ENCODE measurements at places on chromosomes 3 and 15.

DNA sequence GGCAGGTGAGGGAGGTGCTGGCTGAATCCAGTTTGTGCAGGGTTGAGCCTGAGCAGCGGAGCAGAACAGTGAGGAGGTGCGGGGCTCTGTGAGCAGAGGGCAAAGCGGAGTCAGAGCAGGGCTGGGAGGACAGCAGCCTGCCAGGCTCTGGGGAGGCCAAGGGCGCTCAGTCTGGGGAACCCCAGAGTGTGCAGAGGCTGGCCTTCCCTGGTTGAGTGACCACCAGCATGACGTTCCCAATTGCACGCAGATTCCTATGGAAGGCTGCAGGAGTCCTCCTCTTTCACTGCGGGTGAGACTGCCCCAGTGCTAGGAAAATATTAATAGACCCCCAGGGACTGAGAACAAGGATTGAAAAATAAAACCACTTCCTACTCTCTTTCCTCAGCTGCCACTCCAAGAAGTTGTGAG, 13.2 kb downstream of the MRAS start:
- no peak for DNase-seq

DNA sequence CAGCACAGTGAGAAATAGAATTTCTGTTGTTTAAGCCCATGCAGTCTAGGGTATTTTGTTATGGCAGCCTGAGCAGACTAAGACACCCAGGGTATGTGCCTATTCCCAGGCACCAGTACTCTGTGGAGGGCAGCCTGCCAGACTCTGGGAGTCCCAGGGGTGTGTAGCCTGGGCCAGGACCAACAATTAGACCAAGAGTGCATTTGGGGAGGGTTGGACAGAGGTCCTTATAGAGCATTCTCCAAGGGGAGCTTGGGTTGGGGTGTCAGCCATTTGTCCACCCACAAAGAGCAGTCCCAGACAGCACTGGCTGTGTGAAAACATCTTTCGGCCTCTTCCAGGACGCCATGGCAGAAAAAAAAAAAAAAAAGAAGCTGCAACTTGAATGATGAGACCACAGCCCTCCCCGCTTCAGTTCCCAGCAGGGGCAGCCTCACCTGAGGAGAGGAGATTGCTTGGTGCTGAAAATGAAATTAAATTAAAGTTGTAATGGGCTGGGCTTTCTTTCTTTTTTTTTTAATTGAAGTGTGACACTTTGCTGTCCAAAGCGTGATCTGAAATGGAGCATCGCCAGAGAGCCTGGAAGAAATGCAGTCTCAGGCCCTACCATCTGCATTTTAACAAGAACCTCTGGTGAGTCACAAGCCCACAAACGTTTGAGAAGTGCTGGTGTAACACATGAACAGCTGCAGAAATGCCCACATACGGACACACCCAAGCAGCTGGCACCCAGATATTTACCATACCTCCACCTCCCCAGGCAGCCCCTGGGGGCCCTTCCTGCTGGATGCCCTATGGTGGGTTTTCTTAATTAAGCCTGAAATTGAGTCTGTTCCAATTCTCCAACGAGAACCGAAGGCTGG, 21.3 kb upstream of the CAV3 start:
- DNase-seq = no peak

DNA sequence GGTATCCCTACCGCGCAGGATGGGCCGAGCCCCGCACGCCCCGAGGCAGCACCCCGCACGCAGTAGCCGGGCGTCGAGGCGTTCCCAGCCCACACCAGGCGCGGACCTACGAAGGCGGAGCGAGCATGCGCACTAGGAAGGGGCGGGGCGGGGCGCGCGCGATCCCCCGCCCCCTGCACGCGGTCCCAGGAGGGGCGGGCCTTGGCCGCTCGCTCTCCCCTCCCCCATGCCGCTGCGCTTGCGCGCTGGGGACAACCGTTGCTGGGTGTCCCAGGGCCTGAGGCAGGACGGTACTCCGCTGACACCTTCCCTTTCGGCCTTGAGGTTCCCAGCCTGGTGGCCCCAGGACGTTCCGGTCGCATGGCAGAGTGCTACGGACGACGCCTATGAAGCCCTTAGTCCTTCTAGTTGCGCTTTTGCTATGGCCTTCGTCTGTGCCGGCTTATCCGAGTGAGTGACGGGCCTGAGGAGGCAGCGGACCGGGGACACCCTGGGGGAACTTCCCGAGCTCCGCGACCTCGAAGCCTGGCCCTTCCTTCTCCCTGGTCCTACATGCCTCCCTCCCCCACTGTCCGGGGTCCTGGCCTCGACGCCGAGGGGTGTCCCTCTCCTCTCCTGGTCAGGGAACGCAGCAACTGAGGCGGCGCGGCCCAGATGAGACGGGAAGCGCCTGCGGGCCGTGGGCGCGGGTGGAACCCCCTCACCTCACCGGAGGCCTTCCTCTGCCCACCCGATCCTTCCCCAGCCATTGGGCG, at the start of gene SPESP1:
Gene SPESP1 (plus strand): TSS at position 258 of the 755 bp plus-strand sequence. CDS start 129 bp downstream, at position 387.
- DNase-seq = peak; percentile 27

DNA sequence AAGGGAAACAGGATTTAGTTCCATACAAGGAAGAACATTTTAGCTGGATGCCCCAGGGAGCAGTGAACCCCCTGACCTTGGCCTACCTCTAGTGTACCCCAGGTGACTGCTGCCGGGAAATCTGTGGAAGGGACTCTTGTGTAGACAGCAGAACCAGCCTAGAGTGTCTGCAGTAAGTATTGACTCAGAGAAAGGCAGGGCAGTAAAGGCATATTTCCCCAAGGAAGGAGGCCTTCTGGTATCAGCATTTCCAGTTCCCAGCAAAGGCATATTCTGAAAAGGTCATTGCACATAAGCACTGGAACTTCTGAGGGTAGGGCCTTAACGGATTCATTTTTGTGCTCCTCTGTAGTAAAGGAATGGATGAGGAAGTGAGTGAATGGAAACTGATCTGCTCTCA, 246.2 kb downstream of the FAM43A start:
- no peak for DNase-seq

DNA sequence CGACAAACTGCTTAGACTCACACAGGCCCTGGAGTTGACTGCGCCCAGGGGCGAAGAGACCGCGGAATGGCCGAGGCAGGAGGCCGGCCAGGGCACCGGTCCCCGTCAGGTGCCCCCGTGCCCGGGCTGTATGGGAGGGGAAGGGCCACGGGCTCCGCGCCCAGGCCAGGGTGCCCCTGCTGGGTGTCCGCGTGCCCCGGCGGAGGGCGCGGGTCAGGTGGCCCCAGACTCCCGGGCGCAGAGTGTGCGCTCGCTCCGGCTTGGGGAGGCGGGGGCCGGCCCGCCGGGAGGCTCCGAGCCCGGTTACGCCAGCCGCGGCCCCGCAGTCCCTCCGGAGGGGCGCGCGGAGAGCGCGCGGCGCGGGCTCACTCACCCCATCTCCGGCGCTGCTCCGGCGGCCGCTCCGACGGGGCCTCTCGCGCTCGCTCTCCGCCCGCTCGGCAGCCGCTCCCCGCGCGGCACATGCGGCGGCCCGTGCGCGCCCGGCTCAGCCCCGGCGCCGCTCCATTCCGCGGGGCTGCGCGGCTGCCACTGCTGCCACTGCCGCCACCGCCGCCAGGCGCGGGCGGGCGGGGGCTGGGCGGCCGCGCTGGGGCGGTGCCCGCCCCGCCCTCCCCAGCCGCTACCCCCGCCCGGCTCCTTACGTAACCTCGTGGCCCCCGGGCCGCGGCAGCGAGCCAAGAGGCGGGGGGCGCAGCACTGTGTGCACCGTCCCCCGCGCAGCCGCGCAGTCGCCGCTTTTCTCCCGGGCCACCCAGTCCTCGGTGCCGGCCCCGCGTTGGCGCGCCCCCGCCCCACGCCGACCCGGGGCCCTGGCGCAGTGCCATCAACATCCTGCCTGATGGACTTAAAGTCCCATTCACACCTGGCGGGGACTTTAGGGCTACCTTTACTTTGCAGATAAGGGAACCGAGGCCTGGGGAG, at the start of gene HOMER2:
Gene HOMER2 (minus strand): TSS at position 563 of the 924 bp plus-strand sequence. CDS start 185 bp downstream, at position 378.
- no peak for DNase-seq

GRCh38 chr3:83738202-83738601, 1220.6 kb upstream of the CADM2 start:
- DNase-seq = no peak

DNA sequence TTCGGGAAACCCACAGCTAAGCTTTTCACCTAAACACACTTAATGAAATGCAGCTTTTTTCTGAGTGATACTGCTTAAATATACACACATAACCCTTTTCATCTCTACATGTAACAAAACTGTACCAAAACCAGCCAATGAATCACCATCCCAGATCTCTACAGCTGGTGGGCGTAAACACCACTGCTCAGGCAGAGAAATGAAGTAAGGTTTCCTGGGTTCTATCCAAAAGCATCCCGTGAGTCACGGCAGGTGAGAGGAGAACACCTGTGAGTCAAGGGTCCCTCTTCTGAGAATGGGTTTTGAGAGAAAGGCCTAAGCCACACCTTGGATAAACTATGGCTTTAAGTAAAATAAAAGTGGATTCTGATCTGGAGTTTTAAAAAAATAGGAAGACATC, 2.6 kb downstream of the CLDN1 start:
- peak; percentile 31 for DNase-seq

DNA sequence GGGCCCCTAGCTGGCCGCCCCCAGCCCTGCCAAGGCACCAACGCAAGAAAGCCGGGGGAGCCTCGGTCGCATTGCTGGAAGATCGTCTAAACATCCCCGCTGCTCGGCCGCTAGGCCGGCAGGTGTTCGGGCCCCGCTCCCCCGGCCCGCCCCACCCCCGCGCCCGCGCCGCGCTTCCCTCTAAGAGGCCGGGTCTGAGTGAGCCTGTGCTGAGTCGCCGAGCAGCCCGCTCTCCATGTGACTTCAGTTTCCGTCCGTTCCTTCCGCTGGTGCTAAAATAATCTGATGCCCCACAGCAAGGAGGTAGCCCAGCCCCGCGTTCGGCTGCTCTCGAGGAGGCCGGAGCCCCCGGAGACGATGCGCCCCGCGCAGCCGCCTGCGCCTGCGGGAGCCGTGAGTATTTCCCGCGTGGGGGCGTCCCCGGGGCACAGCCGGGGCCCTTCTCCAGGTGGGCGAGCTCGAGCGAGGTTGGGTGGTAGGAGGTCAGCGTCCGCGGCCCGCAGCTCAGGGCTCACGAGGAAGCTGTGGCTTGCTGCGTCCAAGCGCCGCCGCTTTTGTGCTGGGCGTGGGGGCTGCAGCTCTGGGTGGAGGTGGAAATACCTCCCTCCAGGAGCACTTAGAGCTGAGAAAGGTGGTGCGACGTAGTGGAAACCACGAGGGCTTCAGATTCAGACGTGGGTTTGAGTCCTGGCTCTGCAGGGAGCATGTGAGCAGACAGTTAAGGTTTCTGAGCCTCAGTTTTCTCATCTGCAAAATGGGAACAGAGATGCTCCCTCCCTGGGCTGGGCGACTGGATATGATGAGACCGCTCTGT, at the start of gene NRROS:
Gene NRROS (plus strand): TSS at position 212 of the 814 bp plus-strand sequence. CDS start 14,846 bp downstream, outside the sequence.
- no peak for DNase-seq

DNA sequence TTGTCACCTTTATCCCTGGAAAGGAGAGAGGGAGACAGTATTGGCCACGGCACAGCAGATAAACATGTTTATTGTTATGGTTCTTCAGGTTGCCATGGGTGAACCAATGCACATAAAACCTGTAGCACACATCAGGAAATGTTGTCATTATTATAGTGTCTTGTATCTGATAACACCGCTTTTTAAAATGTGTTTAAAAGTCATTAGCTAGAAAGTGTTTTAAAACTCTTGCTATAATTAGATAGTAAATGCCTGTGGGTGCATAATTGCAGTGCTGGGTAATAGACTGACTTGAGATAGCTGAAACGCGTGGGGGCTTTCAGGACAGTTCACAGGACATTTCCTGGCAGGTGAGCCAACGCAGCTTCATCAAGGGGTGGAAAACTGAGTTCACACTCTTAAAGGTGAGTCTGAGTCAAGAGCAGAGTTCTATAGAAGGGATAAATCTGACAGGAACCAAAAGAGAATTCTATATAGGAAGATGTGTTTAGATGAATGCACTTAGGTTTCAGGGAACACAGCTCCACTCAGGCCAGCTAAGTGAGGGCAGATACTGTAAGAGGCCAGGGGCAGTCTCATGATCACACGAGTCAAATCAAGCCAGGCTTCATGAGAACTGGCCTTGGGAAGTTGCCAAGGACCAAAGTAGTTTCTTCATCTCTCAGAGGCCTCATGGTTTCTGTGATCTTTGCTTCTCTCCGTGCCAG, 35.6 kb upstream of the PPP4R2 start:
- no peak for DNase-seq

GRCh38 chr3:140580746-140581145, 97.1 kb upstream of the TRIM42 start:
- no peak for DNase-seq

- DNase-seq = no peak
Observed at GRCh38 chr15:50138391-50138790, 19.4 kb upstream of the ATP8B4 start.

GRCh38 chr15:88378188-88378637, 89.0 kb downstream of the MRPL46 start:
- no peak for DNase-seq

DNA sequence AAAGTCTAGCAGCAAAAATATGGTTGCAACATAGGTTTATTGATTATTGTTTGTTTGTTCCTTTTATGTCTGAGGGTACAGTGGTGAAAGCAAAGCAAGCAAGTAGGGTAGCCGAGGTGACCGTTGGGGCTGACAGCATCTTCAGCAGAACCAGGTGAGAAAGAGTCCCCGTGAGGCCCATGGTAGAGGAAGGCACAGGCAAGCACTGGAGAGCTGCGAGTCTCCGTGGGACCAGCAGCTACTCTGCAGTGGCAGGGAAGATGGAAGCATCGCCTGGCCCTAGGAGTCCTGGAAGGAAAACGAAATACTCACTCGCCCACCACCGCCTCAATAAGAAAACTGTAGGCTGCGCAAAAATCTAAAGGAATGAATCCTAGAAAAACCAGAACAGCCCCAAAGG, 25.3 kb upstream of the GABRA5 start:
- no peak for DNase-seq

DNA sequence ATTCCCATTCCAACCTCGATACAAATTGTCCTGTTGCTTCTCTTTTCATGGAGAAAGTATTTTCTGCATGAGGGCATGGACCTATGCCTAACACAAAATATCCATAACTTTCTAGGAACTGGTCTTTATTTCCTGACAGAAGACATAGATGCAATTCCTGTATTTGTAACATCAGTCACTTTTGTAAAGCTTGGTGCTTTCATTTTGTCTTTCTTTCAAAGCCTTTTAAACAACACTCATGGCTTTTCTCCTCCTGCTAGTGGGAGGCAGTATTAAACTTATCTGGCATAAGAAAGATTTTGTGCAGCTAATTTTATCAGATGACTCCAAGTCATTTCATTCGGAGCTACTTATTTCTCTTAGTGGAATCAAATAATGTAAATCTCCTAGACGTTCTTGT, 616.0 kb downstream of the RBMS3 start:
- DNase-seq = no peak
